Right forelimb (tissue), 1 donor: ENCODE measurements at places on chromosomes 2 and 18.

DNA sequence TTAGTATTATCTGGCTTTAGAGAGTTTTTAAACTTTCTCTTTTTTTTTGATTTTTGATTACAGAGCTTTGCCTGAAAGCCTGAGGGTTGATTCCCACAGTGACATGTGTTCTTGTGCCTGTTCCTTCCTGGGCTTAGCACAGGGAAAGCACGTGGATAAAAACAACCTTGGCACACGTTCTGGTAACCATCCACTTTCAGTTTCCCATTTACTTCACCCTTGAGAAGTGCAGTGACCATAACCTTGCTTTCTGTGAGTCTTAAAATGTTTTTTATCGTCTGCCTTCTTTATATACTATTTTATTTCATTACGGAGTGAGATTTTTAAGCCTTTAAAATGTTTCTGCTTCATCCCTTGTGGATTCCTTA is 11.5 kb downstream of the CD226 start:
- DNase-seq, result no peak

DNA sequence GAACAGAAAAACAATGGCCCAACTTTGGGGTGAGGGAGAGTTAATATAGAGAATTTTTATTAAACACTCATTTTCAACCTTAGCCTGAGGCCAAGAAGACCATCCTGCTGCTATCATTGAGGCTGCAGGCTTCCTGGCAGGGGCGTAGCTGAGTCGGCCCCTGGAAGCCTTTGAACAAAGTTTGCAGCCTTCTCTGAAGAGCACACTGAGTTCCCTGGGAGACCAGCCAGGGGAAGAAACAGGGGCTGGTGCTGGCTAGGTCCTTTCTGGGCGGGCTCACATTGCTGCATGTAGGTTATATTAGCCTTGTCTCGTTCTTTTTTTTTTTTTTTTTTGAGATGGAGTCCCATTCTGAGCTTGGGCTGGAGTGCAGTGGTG is 126.8 kb upstream of the HS6ST1 start:
- DNase-seq, result peak; percentile 25

GRCh38 chr2:187188783-187189631 is 259.0 kb downstream of the CALCRL start:
- DNase-seq, result no peak

DNA sequence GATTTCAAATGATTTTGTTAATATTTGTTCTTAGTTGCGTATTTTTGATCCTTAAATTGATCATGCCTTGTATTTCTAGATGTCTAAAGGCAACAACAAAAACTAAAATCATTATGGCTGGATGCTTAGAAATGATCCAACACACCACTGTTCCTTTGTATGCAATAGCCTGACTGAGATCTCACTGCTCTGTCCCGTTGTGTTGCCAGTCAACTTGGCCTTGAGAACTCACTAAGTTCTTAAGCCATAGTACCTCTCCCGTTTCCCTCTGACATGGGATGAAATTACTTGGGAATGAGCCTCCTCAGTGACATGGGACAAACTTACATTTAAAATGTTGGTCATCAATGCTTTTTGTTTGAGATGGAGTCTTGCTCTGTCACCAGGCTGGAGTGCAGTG is 222.0 kb upstream of the HS6ST1 start:
- DNase-seq, result no peak

DNA sequence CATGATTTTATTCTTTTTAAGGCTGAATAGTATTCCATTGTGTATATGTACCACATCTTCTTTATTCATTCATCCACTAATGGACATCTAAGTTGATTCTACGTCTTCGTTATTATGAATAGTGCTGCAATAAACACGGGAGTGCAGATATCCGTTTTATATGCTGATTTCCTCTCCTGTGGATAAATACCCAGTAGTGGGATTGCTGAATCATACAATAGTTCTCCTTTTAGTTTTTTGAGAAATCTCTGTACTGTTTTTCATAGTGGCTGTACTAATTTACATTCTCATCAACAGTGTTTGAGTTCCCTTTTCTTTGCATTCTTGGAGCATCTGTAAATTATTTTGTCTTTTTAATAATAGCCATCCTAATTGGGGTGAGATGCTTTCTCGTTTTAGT is 114.5 kb downstream of the RGPD3 start:
- no peak for DNase-seq

DNA sequence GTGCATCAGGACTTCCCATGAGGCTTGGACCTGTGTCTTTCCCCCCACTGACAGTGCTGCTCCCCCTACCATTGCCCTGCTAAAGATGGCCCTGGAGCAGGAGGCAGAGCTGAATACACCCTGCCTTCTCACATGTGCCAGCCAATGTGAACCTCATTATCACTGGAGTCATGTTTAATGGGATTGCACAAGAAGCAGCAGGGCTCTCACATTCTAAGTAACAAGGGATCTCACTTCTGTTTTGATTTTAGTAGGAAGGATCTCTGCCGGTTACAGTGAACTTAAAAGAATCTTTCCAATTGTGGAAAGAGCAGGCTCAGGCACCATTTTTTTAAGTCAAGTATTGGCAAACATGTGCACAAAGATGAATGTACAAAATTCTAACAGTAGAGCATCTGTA is 322.1 kb upstream of the MEX3C start:
- no peak for DNase-seq
